Left forelimb (tissue), 1 donor: ENCODE measurements at places on chromosomes 4 and X.

DNA sequence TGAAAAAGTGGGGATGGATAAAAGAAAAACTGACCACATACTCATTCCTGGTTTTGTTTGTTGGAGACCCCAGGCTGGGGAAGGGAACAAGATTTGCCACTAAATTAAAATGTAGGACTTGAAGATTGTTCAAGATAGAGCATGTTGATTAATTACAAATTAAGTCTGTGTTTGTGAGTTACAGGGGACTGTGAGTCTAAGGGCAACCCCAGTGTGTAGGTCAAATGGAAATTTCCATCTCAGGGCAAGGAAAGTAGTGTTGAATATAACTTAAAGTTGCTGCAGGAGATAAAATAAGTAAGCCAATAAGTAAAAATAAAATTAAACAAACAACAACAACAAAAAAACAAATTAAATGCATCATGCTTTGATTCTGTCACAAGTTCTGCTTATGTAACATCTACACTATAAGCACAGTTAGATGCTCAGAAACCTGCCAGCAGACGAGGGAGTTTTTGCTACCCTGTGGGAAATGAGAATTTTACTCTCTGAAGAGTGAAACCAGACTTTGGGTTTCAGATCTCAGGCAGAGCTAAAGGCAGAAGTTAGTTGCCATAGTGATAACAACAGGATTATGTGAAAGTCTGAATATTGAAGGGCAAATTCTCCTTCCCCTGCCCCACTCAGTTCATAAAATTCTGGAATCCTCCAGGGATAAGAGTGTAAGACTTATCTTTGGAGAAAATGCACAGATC, 352.3 kb downstream of the GRXCR1 start:
- no peak for DNase-seq

DNA sequence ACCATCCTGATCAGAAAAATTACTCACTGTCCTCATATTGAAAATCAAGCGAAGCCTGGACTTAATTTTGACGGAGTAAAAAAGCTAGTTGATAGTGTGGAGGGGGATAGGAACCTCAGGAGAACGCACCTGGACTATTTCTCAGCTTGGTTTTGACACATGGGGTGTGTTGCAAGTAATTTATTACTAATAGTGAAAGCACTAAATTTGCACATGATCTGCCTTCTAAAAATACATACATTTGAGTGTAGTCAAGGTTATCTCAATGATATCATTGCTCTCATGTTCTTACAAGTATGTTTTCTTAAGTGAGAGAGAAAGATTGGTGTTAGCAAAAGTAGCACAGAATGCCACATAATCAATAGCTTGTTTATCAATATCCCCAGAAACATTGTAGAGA, 29.5 kb downstream of the LRIT3 start:
- DNase-seq: no peak

GRCh38 chr4:129839687-129840086, 743.7 kb downstream of the C4orf33 start:
- DNase-seq: no peak

DNA sequence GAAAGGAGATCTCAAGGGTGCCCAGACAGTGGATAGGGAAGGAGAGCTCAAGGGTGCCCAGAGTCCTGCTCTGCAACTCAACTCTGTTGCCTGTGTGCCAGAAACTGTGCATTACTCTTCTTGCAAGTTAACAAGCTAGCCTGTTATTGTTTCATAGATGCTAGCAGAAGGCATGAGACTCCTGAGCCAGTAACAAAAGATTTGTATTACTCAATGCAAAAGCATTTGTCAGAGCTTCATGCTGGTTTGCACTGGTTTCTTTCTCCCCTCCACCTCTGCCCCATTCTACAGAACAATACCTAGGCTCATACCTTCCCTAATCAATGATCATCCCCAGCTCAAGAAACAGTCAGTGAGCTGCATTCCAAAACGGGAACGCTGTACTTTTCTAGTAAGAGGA, 124.5 kb upstream of the NEIL3 start:
- no peak for DNase-seq

DNA sequence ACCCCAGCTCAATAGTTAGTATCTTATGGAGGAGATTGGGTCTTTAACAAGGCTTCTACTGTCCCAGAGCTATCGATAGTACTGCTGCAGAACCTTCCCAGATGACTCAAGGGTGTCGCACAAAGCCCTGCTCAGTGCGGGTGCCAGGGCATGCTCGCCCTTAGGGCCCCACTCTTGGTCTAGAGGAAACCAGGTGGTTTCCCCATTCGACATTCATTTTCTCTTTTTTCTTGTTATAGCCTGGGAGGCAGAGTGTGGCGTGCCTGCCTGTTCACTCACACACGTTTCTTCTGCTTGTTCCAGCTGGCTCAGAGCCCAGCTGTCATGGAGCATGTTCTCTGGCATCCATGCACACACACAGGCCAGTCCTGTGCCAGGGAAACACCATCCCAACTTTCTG, 144.5 kb downstream of the SMIM20 start:
- no peak for DNase-seq

DNA sequence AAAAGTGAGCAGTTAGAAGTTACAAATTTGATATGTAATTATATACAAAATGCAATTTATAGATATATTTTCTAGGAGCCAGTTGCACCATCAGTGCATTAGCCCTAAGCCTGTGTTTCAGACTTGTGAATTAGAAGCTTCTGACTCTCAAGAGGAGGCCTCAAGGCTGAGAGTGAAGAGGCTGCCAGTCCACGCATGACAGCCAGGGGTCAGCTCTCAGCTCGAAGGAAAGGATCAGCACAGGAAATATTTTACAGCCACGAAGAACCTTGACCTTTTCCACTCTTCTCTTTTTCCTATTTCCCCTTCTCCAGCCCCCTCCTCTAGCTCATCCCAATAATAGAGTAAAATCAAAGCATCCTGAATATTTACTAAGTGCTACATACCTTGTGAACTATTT, 642.4 kb downstream of the TRIML1 start:
- DNase-seq: no peak

GRCh38 chr4:48603366-48604003, 113.4 kb downstream of the ZAR1 start:
- no peak for DNase-seq

DNA sequence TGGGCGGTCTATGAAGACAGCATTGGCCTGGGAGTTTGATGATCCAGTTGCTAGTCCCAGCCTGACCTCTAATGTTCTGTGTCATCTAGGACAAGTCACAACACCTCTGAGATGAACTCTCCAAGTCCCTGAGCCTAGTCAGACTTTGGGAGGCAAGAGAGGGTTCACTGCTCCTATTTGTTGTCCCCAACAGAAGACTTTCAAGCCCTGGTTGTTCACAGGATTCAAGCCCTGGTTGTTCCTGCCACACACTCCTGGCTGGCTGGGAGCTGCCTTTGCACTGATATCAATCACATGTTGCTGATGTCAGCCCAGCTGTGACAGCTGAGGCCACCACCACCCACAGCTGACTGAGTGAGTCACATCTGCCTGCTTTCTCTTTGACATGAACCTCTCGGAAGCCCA, 253.2 kb upstream of the RASGEF1B start:
- peak; percentile 70 for DNase-seq
